ENCODE measurements at places on chromosomes 3 and 15.

GRCh38 chr3:136409549-136409948 is 159.4 kb downstream of the PCCB start:
- H3K4me3 ChIP-seq, result no peak overlapping the region
- no peak for DNase-seq
- no peaks in the 10 kb centered on the region for H3K36me3 ChIP-seq
- no peaks in the 10 kb centered on the region for H3K4me1 ChIP-seq
- H3K27me3 ChIP-seq, result no peaks in the 10 kb centered on the region

GRCh38 chr3:136209921-136210320 is 13.8 kb upstream of the MSL2 start:
- H3K36me3 ChIP-seq, result no peaks in the 10 kb centered on the region
- H3K4me1 ChIP-seq, result no peaks in the 10 kb centered on the region
- no peak overlapping the region for H3K27ac ChIP-seq
- H3K27me3 ChIP-seq, result no peaks in the 10 kb centered on the region
- no peak overlapping the region for H3K4me3 ChIP-seq

GRCh38 chr15:52185151-52185561 is 6.0 kb downstream of the GNB5 start:
- no peaks in the 10 kb centered on the region for H3K27me3 ChIP-seq
- no peaks in the 10 kb centered on the region for H3K36me3 ChIP-seq
- H3K4me1 ChIP-seq, result no peaks in the 10 kb centered on the region
- H3K4me3 ChIP-seq, result no peak overlapping the region

- DNase-seq, result no peak
- no peak overlapping the region for H3K4me3 ChIP-seq
- H3K4me1 ChIP-seq, result peaks cover 9% of the 10 kb centered on the region
- no peaks in the 10 kb centered on the region for H3K36me3 ChIP-seq
- H3K27me3 ChIP-seq, result peaks cover 43% of the 10 kb centered on the region
Observed at GRCh38 chr15:59995568-59996297, 8.4 kb upstream of the FOXB1 start.

- H3K27me3 ChIP-seq, result no peaks in the 10 kb centered on the region
- no peaks in the 10 kb centered on the region for H3K36me3 ChIP-seq
- no peak overlapping the region for H3K27ac ChIP-seq
- no peak for DNase-seq
- no peaks in the 10 kb centered on the region for H3K4me1 ChIP-seq
- H3K4me3 ChIP-seq, result no peak overlapping the region
Observed at GRCh38 chr3:151437906-151438305, 23.0 kb downstream of the IGSF10 start.

GRCh38 chr3:78893161-78893560 is 874.6 kb downstream of the ROBO1 start:
- H3K27ac ChIP-seq, result no peak overlapping the region
- H3K4me3 ChIP-seq, result no peak overlapping the region
- H3K36me3 ChIP-seq, result no peaks in the 10 kb centered on the region
- DNase-seq, result no peak

DNA sequence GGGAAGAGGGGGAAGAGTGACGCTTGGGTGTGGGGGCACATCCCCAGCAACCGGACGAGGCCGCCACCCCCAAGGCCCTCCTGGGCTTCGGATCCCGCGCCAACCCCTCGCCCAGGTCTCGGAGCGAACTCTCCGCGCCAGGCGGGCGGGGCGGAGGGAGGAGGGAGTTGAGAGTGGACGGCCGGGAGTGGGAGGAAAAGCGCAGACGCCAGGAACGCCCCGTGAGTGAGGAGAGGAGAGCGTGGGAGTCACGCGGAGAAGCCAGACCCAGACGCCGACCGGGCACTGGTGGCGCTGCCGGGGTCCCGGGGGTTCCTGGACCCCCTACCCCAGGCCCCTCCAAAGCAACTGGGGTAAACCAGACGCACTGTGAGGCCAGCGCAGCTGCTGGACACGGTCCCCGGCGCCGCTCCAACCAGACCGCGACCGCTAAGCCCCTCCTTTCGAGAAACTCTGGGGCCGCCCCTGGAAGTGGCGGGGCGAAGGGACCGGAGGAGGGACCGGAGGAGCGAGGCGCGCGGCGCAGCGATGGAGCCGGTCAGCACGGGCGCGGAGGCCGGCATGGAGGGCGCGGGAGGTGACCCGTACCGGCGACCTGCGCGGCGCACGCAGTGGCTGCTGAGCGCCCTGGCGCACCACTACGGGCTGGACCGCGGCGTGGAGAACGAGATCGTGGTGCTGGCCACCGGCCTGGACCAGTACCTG is at the start of gene EFCC1:
TSS of gene EFCC1 (plus strand) at position 204 of the 705 bp plus-strand sequence. CDS start at position 529, 325 bp downstream.
- DNase-seq, result no peak
- H3K4me3 ChIP-seq, result peak within 1 kb of the TSS; percentile 36
- no peaks in the 10 kb centered on the region for H3K27me3 ChIP-seq
- peak within 1 kb of the TSS; percentile 64 for H3K27ac ChIP-seq
- peaks cover 60% of the 10 kb centered on the region for H3K4me1 ChIP-seq

GRCh38 chr3:187841560-187841959 is 96.3 kb upstream of the BCL6 start:
- no peak overlapping the region for H3K4me3 ChIP-seq
- no peak overlapping the region for H3K27ac ChIP-seq
- no peak for DNase-seq

- H3K27me3 ChIP-seq, result no peaks in the 10 kb centered on the region
- no peak overlapping the region for H3K27ac ChIP-seq
- H3K36me3 ChIP-seq, result no peaks in the 10 kb centered on the region
- H3K4me1 ChIP-seq, result no peaks in the 10 kb centered on the region
- no peak for DNase-seq
- no peak overlapping the region for H3K4me3 ChIP-seq
Observed at GRCh38 chr15:74295800-74296199, 59.7 kb downstream of the CCDC33 start.

GRCh38 chr15:35068846-35069475 is 16.1 kb downstream of the NANOGP8 start:
- no peak for DNase-seq
- H3K27me3 ChIP-seq, result no peaks in the 10 kb centered on the region
- H3K27ac ChIP-seq, result no peak overlapping the region
- H3K4me3 ChIP-seq, result no peak overlapping the region

DNA sequence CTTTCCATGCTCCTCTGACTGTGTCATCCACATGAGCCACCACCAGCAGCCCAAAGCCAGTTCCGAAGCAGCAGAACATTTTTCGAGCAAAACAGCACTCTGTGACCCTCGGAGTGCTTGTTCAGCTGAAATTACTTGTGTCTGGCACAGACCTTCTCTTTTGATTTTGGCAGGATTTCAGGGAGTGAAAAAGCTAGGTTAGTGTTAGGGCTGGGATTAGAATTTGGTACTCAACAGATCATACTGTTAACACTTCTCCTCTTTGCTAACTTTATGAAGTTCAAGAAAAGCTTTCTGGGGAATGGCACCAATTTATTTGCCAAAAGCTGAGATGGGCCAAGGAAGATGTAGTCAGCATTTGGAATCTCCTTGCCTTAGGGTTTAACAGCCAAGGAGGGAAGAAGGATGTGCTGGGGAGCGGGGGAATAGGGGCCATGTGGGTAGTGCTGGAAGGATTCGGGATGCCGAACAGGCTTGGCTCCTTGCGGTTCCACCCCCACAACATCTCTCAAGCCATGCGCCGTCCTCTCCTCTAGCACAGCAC is 55.1 kb upstream of the TRA2B start:
- no peak overlapping the region for H3K4me3 ChIP-seq
- H3K4me1 ChIP-seq, result no peaks in the 10 kb centered on the region

DNA sequence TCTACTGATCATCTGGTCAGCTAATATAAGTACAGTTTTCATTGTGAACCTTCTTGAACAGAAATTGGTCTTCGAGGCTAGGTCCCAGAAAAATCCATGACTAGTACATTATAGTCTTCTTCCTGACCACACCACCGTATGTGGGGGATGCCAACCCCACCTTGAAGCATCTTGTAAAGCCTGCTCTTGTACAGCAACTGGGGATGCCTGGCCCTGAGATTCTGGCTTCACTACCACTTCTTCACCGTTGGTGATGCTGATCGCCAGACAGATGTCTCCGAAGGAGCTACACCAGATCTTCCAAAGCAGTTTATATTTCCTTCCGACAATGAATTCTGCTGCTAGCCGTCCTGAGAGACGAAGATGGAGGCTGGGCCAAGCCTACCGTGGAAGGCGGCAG is 238.3 kb downstream of the CDIN1 start:
- no peak overlapping the region for H3K27ac ChIP-seq
- H3K36me3 ChIP-seq, result no peaks in the 10 kb centered on the region
- H3K4me3 ChIP-seq, result no peak overlapping the region

GRCh38 chr3:148840451-148840850 is 12.8 kb downstream of the CPB1 start:
- H3K4me1 ChIP-seq, result no peaks in the 10 kb centered on the region
- no peak overlapping the region for H3K27ac ChIP-seq
- H3K4me3 ChIP-seq, result no peak overlapping the region
- H3K27me3 ChIP-seq, result no peaks in the 10 kb centered on the region

- peak overlapping the region; percentile 33 for H3K4me3 ChIP-seq
- peak overlapping the region; percentile 95 for H3K27ac ChIP-seq
- peaks cover 7% of the 10 kb centered on the region for H3K36me3 ChIP-seq
- H3K27me3 ChIP-seq, result no peaks in the 10 kb centered on the region
- peak; percentile 91 for DNase-seq
Observed at GRCh38 chr3:50245831-50246516, 10.0 kb downstream of the GNAI2 start.

DNA sequence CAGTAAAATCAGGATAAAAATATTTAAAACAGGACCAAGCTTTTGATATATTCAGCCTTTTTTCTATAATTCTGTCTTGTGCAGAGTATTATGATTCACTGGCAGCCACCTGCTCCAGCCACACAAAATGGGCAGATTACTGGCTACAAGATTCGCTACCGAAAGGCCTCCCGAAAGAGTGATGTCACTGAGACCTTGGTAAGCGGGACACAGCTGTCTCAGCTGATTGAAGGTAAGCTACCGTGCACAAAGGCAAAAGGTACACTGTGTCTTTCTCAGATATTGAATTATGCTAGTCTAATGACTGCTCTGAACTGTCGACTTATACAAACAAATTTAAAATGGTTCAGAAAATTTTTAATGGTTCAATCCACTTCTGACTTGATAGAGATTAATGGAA is 114.2 kb downstream of the HCN4 start:
- H3K4me1 ChIP-seq, result no peaks in the 10 kb centered on the region
- no peak overlapping the region for H3K4me3 ChIP-seq
- H3K36me3 ChIP-seq, result peaks cover 17% of the 10 kb centered on the region
- no peak for DNase-seq
- no peaks in the 10 kb centered on the region for H3K27me3 ChIP-seq
- no peak overlapping the region for H3K27ac ChIP-seq

GRCh38 chr3:119586733-119587172 is 7.5 kb downstream of the ADPRH start:
- peaks cover 3% of the 10 kb centered on the region for H3K36me3 ChIP-seq
- H3K4me3 ChIP-seq, result no peak overlapping the region
- no peak overlapping the region for H3K27ac ChIP-seq

GRCh38 chr3:31543375-31543774 is 10.7 kb downstream of the STT3B start:
- no peaks in the 10 kb centered on the region for H3K27me3 ChIP-seq
- no peaks in the 10 kb centered on the region for H3K4me1 ChIP-seq
- H3K36me3 ChIP-seq, result no peaks in the 10 kb centered on the region
- DNase-seq, result no peak
- H3K27ac ChIP-seq, result no peak overlapping the region
- no peak overlapping the region for H3K4me3 ChIP-seq

DNA sequence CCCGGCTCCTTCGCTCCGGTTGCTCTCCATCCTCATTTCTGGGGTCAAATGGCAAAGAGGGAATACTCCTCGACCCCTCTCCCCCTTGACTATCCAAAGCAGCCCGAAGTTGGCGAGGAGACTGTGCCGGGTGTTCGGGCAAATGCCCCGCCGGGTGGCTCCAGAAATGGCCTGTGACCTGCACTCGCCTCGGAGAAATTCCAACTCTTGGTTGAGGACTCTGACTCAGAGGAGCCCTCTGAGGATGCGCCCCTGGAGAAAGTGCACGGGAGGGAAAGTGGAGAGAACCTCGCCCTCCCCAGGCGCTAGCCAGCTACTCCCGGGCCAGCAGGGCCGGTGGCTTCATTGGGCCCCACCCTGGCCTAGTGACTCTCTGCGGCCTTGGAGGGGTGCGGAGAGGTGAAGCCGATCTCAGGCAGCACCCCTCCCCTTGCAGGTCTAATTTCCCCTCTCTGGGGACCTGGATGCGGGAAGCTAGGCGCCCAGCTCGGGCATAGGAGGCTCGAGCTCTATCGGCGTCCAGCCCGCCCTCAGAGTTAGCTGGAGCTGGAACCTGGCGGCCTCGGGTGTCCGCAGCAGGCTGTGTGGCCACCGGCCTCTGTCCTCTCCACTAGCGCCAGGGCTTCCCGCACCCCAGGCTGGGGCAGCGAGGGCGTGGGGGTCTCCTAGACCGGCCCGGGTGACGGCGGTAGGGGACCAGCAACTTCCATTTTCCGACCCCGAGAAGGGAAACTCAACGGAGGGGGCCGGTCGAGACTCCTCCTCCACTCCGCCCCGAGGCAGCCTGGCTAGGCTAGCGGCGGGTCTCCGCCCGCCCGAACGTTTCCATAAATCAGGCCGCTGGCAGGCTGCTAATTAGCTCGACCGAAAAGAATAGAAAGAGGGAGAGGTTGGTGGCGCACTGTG is 29.4 kb downstream of the NR2F2 start:
- DNase-seq, result no peak
- H3K27me3 ChIP-seq, result no peaks in the 10 kb centered on the region
- H3K4me1 ChIP-seq, result peaks cover 28% of the 10 kb centered on the region
- H3K36me3 ChIP-seq, result no peaks in the 10 kb centered on the region
- peak overlapping the region; percentile 49 for H3K27ac ChIP-seq

- peaks cover 9% of the 10 kb centered on the region for H3K36me3 ChIP-seq
- no peak overlapping the region for H3K27ac ChIP-seq
Observed at GRCh38 chr15:38354315-38354929, 99.5 kb upstream of the FAM98B start.

- DNase-seq, result no peak
- H3K4me3 ChIP-seq, result peak overlapping the region; percentile 20
- no peaks in the 10 kb centered on the region for H3K4me1 ChIP-seq
- H3K27me3 ChIP-seq, result no peaks in the 10 kb centered on the region
Observed at GRCh38 chr3:41681479-41681878, 280.4 kb downstream of the ULK4 start.

- H3K27me3 ChIP-seq, result no peaks in the 10 kb centered on the region
- H3K27ac ChIP-seq, result peak overlapping the region; percentile 84
- DNase-seq, result no peak
- H3K4me1 ChIP-seq, result peaks cover 74% of the 10 kb centered on the region
- H3K36me3 ChIP-seq, result no peaks in the 10 kb centered on the region
Observed at GRCh38 chr3:45552031-45552793, 42.3 kb upstream of the LIMD1 start.

GRCh38 chr3:192408647-192409200 is 318.6 kb downstream of the FGF12 start:
- H3K36me3 ChIP-seq, result no peaks in the 10 kb centered on the region
- H3K27me3 ChIP-seq, result no peaks in the 10 kb centered on the region
- H3K27ac ChIP-seq, result peak overlapping the region; percentile 73

- no peaks in the 10 kb centered on the region for H3K4me1 ChIP-seq
- H3K27ac ChIP-seq, result no peak overlapping the region
- no peak overlapping the region for H3K4me3 ChIP-seq
- no peaks in the 10 kb centered on the region for H3K36me3 ChIP-seq
- H3K27me3 ChIP-seq, result no peaks in the 10 kb centered on the region
- no peak for DNase-seq
Observed at GRCh38 chr15:93296759-93297500, 207.9 kb upstream of the RGMA start.

- no peak overlapping the region for H3K27ac ChIP-seq
- H3K4me1 ChIP-seq, result no peaks in the 10 kb centered on the region
Observed at GRCh38 chr15:62099094-62099601, 32.4 kb downstream of the C2CD4A start.

All from right atrium auricular region (tissue), 2 donors.